ENCODE measurements at places on chromosomes 16 and 17.

DNA sequence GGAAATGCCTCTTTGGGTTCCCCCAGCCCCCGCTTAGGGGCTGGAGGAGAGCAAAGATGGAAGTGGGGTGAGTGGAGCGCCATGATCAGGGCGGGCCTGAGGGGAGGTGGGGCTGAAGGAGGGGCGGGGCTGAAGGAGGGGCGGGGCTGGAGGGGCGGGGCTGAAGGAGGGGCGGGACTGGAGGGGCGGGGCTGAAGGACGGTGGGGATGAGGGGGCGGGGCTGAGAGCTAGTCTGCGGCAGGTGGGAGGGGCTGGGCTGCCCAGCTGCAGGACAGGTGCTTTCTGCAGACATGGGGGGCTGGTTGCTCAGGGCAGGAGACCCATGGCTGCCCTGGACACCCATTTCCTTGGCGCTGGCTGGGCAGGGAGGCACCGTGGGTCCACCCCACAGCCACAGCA lies 39.1 kb upstream of the PABPN1L start:
- no peak for DNase-seq

GRCh38 chr16:66523861-66524354 lies 26.0 kb downstream of the TK2 start:
- no peak for DNase-seq

DNA sequence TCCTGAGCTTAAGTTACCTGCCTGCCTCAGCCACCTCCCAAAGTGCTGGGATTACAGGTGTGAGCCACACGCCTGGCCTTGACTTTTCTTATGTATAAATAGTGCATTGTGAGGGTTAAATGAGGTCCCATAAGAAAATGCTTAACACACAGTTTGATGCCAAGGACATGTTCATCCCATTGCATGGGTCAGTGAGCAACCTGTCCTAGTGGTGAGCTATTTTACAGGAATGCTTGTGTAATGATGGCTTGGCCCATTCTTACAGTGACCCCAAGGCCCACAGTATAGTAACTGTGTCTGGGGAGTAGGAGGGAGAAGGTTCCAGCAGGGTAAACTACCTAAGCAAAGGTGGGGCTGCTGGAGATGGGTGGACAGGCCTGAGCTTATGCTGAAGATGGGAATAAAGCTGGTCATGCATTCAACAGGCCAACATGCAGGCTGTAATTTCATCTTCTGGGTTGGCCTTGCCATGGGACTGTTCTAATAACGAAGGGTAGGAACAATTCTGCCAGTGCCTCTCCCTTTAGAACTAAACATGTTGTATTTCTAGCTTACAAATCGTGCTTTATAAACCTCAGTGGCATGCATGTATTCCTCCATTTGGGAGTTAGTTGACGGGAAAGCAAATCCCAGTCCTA lies 6.2 kb downstream of the ACSF2 start:
- no peak for DNase-seq

- no peak for DNase-seq
Observed at GRCh38 chr16:28309811-28310311, 17.5 kb downstream of the SBK1 start.

- DNase-seq = no peak
Observed at GRCh38 chr17:64500862-64501765, 4.3 kb upstream of the POLG2 start.

GRCh38 chr17:74858672-74859458 lies 820 bp downstream of the GRIN2C start:
- DNase-seq = no peak

DNA sequence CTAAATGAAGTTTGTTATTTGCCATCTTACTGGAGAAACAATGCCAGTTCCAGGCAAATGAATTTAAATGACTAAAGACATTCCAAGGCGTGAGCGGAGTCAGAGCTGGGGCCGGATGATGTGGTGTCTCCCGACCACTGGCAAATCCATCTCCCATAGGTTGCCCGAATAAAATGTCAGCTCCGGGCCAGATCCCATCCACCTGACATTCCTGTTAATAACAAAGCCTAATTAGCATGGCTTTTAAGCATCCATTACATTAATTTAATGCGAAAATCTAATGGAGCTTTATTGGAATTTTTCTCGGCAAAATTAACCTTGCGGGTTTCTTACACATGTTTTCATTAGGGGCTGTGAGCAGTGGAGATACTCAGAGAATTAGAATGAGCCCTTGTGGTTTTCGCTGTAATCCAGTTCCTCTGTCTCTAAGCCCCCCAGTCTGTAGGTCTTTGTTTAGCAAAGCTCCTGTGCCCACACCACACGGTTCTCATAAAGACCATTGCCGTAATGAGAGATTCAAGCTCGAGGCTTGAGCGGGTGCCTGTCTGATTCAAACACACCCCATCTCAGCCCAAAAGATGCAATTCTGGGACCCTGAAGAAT lies 123.3 kb downstream of the CCT6B start:
- no peak for DNase-seq

- no peak for DNase-seq
Observed at GRCh38 chr16:3348547-3349167, 7.0 kb upstream of the OR2C1 start.

Data from NCI-H524 (cell line).